ENCODE measurements at places on chromosomes 13 and 19.

DNA sequence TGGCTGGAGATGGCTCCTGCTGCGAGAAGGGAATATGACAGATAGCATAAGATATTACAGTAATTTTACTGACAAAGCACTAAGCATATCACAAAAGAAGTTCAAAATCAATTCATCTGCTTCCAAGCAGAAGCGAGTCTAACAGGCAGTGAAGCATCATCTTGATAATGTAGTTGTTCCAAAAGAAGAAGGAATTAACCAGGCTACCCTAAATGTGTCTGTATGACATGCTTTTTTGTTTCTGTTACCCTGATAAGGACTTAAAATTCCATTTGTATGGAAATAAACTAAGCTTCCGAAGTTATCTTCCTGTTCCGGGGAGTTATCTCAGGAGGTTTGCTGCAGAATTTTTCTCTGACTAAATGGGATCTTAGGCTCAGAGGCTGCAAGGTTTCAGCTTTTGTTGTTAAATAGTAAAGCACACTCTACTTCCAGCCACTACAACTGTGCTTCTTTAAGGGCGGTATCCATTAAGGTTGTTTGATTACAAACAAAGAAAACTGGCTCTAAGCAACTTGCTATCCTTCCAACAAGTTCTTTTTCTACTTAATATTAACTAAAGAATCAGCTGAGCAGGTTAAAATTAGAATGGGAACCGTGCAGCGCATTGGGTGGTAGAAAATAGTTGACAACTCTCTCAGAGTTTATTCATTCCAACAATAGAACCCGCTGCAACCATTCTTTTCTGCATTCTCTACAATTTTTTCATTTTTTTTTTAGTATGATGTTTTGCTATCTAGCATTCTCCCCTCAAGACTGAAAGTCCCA is 607.3 kb downstream of the UQCRFS1 start:
- no peak for DNase-seq

- peak; percentile 64 for DNase-seq
These were observed 153.9 kb downstream of the TEX29 start for GRCh38 chr13:111474136-111475002.

GRCh38 chr19:35224681-35225571 is 3.6 kb downstream of the FAM187B start:
- no peak for DNase-seq

DNA sequence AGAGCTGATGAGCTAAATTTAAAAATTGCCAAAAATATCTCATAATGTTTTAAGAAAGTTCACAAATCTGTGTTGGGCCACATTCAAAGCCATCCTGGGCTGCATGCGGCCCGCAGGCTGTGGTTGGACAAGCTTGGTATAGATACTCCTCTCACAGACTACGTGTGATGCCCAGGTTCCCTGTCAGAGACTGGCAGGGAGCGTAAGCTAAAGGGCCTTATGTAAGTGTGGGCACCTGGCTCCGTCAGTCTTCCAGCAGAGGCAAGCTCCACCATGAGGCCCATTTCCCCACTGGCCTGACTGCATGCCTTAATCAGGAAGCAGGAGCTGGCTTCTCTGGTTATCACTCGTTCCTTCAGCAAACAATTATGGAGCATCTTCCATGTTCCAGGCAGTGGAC is 200.2 kb downstream of the FOXO1 start:
- no peak for DNase-seq

DNA sequence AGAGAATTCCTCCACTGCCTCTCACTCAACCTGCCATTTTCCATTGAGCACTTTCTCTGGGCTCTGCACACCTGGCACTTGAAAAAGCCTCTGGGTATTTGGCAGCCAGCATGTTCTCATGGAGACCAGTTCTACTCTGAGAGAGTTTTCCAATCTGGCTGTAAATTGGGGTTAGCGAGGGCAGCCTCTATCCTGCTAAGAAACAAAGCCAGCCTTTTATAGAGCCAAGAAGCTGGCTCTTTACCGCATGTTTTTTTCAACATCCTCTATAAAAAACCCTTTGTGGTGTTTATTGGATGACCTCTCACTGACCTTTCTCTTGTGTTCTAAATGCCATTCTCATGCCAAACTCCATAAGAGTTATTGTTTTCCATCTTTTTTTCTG is 52.6 kb upstream of the RCBTB2 start:
- peak; percentile 44 for DNase-seq

DNA sequence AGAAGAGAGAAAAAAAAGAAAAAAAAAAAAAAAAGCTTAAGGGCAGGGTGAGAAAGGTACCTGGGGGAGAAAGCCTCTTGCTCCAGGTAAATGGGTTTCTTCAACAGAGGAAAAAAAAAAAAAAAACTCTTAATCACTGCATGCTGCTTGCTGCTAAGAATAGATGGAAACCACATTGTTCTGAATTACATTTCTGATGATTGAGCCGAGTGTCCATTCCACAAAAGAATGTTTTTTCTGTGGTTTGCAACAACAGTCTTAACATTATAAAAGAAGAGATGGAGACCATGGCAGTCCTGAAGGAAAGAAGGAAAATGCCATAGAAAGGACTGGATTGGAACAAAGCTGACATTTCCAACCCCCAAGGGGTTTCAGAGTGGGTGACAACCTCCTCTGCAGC is 1312.7 kb downstream of the SLITRK1 start:
- no peak for DNase-seq

GRCh38 chr13:38905861-38906260 is 84.8 kb downstream of the STOML3 start:
- DNase-seq = peak; percentile 1

- no peak for DNase-seq
These were observed 82.4 kb downstream of the KCTD12 start for GRCh38 chr13:76803831-76804230.

DNA sequence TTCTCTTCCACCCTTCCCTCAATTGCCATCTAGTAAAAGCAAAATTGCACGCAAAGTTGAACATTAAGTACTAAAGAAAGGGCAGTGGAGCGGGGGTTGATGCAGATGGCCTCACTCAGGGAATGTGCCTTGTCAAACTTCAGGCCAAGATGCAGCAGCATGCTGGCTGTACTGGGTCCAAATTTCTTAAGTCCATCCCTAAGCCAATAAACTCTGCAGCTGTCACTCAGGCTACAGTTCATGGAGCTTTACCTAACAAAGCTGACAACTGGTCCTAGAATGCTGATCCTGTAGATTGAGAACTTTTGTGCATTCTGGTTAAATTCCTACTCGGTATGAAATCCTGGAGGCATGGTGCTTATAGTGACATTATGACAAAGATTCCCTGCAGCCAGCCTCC is 88.4 kb downstream of the FOXO1 start:
- DNase-seq = no peak

GRCh38 chr13:25217023-25217885 is 45.2 kb upstream of the AMER2 start:
- DNase-seq = no peak

DNA sequence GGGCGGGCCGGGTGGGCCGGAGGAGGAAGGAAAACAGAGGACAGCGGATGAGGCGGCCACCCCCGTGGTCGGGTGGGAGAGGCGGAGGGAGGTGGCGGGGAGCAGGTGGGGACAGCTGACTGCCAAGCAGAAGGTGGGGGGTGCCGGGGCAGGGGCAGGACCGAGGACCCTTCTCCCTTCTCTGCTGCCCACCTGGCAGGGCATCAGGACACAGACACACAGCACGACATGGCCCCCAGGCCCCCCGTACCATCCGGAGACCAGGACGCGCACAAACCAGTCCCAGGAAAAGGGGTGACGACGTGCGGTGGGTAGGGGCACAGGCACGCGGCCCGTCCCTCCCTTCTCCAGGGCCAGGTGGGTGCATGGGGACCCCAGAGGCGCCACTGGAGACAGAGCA is 11.0 kb upstream of the CACTIN start:
- DNase-seq = no peak

DNA sequence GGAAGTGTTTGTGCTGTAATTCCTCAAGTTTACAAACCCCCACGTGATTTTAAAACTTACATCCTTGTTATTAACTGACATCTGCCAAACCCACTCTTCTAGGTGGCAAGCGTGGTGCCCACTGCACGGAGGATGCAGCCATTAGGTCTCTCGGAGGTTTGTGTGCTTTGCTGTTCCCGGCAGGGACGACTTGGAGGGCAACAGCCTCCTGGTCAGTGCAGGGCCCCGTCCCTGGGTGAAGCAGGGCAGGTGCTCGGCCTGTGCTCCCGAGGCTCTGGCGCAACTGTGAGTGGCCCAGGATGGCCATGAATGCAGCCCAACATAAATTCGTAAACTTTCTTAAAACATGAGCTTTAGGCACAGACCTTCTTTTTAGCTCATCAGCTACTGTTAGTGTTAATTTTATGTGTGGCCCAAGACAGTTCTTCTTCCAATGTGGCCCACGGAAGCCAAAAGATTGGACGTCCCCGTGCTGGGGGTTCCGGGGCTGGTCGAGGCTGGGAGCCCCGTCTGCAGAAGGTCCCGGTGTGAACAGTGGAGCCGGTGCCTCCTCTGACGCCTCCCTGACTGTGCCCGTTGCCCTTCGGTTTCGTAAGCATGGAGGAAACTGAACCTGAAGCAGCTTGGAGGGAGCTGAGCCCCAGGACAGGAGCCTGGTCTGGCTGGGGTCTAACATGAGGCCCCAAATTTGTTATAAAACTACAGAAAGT is 11.9 kb downstream of the GAS6 start:
- no peak for DNase-seq

- DNase-seq = peak; percentile 24
These were observed 103.9 kb downstream of the DNAJC15 start for GRCh38 chr13:43127103-43127798.

GRCh38 chr13:30366088-30366487 is 56.2 kb upstream of the UBE2L5 start:
- DNase-seq = no peak

DNA sequence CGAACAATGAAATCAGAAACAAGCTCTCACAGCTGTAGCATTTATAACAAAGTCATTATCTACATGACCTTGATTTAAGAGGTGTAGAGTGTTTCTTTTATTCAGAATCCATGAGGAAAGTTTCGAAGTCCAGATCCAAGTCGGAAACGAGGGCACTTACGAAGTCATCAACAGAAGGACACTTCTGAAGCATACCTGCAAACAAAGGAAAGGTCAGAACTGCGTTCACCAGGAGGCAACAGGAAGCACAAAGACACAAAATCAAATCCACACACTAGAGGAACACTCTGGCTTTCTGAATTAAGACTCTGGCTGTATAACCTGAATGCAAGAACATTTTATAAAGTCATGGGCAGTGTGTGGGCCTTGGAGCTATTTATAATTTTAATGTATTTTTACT is 158.9 kb downstream of the MIPEP start:
- DNase-seq = no peak

DNA sequence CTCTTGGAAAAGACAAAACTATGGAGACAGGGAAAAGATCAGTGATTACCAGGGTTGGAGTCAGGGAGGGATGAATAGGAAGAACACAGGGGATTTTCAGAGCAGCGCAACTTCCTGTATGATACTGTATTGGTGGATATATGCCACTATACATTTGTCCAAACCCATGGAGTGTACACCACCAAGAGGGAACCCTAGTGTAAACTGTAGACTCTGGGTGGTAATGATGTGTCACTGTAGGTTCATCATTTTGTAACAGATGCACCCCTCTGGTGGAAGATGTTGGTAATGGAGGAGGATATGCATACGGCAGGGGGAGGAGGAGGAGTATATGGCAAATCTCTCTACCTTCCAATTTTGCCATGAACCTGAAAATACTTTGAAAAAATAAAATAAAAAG is 68.1 kb downstream of the UFM1 start:
- no peak for DNase-seq

DNA sequence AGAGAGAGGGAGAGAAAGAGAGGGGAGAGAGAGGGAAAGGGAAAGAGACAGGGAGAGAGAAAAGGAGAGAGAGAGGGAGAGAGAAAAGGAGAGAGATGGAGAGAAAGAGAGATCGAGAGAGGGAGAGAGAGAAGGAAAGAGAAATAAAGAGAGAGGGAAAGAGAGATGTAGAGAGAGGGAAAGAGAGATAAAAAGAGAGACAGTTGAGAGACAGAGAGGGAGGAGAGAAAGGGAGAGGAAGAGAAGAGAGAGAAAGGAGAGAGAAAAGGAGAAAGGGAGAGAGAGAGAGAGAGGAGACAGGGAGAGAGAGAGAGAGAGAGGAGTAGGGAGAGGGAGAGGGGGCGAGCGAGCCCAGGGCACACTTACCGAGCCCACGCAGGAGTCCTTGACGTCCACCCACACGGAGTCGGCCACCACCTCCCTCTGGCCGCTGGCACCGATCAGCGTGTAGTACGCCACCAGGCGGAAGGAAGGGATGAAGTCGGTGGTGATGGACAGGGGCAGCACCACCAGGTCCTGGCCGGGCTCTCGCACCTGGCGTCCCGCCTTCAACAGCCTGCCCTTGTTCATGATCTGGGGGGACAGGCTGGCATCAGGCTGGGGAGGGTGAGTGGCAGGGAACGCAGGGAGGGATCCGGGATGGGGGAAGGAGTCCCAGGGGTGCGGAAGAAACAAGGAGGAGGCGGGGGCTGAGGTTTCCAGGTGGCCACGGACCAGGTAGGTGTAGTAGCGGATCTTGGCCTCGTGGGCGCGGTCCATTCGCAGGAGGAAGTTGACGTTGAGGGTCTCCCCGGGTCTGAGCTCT is 10.0 kb downstream of the C3 start:
- no peak for DNase-seq

GRCh38 chr19:1789261-1790041 is 22.6 kb downstream of the ATP8B3 start:
- DNase-seq = no peak

DNA sequence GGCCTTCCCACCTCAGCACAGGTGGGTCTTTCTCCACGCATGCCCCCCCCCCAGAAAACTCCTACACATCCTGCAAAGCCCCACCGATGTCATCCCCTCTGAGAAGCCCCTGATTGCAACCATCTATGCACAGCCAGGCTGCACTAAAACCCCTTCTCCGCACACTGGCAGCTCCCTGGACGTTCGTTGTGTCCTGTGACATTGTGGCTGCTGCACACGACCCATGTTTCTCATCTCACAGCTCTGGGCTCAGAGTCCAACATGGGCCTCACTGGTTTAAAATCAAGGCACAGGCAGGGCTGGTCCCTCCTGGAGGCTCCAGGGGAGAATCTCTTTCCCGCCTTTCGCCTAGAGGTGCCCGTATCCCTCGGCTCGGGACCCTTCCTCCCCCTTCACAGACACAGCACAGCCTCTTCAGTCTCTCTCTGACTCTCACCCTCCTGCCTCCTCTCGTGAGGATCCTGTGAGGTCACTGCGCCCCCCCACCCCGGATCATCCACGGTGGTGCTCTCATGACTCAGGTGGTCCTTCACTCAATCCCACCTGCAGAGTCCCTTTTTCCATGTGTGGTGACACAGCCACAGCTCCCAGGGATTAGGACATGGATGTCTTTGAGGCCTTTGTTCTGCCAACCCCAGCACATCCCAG is 71.2 kb downstream of the GADD45B start:
- DNase-seq = no peak

DNA sequence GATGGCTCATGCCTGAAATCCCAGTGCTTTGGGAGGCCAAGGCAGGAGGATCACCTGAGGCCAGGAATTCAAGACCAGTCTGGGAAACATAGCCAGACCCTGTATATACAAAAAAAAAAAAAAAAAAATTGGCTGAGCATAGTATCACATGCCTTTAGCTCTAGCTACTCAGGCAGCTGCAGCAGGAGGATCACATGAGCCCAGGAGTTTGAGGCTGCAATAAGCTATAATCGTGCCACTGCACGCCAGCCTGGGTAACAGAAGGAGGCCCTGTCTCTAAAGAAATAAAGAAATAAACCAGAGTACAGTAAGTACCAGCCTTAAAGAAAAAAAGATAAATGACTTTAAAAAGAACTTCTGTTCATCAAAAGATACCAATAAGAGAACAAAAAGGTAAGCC is 52.9 kb downstream of the FAM124A start:
- no peak for DNase-seq

Measured in cerebellar cortex (tissue), 1 donor.